ENCODE measurements at places on chromosomes 2 and 18. TPM values are rescaled to one million over a fixed set of nuclear protein-coding genes. Genes with fewer than 3 reads are reported as not detected.

Gene EPB41L3
- total RNA-seq: 50.1 TPM

Gene ANO7
- 0.10 TPM for total RNA-seq

Gene NPPC
- 10.7 TPM for total RNA-seq

Gene SPR
- total RNA-seq: 8.4 TPM

Gene FKBP1B
- 6.1 TPM for total RNA-seq

Gene KCNS3
- 46.3 TPM for total RNA-seq

Gene RPIA
- total RNA-seq: 17.4 TPM

- peak; percentile 73 for DNase-seq
These were observed 133.4 kb upstream of the ITGA6 start for GRCh38 chr2:172293952-172294351.

- no peak for DNase-seq
These were observed 212.0 kb downstream of the TGIF1 start for GRCh38 chr18:3661989-3662388.

GRCh38 chr2:96407041-96407918 lies 71.7 kb downstream of the NCAPH start:
- peak; percentile 86 for DNase-seq

DNA sequence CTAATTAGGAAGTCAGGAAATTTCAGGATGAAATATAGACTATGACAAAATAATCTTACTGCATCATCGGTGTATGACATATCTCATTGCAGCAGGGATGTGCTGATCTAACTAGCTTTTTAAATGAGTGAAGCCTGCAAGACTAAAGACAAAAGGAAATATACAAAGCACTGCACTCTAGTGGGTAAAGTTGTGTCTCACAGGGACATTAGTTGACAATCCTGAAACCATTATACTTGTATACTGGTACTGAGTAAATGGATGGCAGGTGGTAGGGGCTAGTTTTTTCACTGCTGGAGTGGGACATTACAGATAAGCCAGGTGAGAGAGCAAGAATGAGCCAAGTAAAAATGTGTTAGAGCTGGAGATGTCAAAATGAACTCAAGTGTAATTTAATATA lies 317.5 kb upstream of the RAB6C start:
- DNase-seq: no peak

DNA sequence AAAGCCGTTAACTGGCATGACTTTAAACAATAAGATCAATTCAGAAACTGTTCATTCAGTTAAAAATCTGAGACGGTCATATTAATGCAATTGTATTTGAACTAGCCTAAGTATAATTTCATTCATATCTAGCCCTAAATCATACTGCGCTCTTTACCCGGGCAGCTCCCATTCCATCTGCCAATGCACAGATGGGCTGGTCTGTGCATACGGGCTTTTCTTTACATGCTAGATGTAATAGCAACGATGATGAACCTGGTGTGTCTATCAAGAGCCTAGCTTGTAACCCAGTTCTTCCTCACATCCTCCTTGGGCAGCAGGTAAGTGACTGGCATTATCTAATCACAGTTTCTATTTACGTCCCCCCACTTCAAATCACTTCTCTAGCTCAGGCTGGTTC lies 631.5 kb upstream of the KLHL29 start:
- no peak for DNase-seq

DNA sequence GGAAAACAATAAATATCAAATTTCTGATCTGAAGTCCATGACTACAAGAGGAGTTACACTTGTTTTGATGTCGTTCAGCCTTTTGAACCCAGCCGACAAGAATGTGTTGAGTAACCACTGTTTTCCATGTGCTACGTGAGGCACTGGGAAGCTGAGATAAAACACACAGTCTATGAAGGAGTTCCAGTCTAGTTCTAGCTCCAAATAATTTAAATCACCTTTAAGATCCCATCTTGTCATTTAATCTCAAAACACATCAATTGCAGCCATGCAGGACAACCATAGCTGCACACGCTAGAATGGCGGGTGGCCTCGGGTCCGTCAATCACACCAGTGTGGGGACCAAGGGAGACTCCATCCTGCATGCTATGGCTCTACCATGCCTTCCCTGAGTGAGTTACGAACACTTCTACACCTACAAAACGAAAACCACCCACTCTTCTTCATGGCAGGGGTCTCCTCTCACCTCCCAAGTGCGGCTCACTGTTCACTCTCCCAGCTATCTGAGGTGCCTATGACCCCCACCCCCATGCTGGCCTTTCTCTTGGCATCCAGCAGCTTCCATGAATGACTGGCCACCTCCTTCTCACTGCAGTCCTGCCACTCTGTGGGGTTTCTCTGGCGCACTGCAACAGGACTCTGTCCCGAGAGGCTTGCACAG lies 3.8 kb downstream of the FHL2 start:
- no peak for DNase-seq

DNA sequence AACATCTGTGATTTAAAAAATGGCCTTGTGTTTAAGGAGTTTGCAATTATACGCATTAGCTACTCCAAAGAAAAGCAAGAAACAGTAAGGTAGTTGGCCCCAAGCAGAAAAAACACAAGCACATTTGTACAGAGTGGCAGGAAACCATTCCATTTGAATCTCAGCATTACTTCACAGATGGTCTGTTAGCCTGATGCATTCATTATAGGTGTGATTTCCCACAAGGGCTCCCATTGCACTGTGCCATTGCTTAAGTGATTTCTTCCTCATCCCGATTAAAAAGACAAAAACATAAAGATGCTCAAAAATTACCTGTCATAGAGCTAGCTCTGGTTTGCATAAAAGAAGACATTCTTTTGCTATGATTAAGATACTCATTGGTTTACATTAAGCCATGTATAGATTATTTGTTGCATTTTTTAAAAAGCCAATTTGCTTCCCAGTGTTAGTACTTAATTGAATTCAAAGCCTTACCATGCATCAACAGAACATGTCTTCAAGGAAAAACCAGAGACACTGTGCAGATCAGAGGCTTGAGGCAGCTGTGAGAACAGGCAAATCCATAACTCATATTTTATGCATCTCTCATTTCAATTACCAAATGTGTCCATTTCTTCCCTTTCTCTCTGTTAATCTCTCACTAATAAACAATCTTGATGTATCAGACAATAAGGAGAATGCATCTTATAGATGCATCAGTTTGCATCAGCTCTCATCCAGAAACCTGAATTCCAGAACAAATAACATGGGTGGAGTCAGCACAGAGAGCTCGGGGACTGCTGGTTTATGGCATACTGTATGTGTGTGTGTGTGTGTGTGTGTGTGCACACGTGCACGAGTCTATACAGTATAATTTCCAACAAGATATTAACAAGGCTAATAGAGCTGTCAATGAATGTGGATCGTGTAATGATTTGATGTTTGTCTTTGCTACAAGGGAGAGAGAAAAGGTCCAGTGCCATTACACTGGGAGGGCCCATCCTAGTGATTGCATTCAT lies 558.6 kb upstream of the HS6ST1 start:
- peak; percentile 0 for DNase-seq

GRCh38 chr18:44062345-44062744 lies 618.3 kb upstream of the SETBP1 start:
- DNase-seq: no peak

DNA sequence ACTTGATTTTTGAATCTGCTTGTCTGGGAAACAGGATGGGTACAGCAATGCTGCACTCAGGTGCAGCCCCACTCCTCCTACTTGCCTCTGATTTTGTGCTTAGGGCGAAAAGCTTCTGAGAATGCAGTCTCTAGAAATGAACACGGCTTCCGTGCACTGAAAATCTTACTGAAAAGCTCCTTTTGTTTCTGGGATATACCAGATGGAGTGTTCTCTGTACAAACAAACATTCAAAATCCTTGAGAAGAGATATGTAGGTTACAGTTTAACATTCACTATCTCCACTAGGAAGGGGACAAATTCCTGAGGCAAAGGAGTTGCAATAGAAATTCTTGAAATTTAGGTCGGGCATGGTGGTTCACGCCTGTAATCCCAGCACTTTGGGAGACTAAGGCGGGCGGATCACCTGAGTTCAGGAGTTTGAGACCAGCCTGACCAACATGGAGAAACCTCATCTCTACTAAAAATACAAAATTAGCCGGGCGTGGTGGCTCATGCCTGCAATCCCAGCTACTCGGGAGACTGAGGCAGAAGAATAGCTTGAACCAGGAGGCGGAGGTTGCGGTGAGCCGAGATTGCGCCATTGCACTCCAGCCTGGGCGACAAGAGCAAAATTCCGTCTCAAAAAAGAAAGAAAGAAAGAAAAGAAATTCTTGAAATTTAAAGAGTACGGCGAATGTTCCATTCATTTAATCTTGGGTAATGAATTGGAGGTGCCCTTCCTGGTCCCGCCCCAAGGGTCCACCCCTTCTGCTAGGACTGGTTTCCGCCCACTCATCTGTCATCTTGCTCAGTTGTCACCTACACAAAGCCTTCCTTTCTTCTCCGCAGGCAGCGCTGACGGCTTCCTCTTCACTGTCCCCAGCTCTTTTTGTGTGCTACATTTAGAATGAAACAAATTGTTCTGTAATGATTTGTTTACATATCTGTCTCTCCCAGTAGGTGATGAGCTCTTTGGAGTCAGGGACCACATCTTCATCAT lies 92.4 kb downstream of the SOCS6 start:
- peak; percentile 25 for DNase-seq

DNA sequence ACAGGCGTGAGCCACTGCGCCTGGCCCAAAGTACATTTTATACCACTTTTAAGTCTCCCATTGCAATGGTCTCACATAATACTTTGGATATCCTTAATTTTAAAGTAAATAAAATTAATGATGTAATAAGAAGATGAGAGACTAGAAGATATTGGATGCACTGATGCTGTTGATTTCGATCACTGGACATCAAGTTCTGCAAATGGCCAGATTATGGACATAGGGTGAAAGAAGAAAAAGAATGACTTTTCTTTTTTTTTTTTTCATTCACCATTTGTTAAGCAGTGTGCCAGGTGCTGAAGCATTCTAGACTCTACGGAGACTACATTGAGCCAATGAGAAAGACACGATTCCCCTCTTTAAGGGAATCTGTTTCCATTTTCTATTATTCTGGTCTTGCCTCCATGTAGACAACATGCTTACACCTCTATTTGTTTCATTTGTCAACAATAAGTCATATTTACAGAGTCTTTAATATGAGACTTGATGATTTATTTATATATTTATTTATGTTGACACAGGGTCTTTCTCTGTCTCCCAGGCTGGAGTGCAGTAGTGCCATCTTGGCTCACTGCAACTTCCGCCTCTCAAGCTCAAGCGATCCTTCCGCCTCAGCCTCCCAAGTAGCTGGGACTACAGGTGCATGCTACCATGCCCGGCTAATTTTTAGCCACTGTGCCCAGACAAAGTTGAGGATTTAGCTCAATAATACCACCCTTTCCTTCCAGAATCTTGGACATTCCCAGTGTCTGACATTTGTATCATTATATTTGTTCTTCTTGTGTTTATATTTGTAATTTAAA lies 23.7 kb downstream of the FN1 start:
- no peak for DNase-seq

DNA sequence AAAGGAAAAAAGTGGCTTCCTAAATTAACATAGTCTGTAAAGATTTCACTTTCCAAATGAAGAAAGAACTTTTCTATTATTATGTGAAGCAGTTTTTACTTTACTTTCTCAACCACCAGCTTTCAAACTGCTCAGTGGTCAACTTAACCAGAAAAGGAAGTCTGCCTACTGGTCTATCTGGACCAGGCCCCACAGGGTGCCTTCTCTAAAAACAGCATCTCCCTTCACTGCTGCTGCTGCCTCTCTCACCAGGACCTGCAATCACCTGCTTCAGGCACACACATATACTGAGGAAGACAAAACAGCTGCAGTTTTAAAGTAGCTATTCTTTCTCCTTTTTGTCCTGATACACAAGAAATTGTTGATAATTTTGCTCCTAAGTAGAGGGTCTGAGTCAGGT lies 221.3 kb upstream of the DCC start:
- DNase-seq: no peak

- DNase-seq: no peak
These were observed 475 bp upstream of the TWIST2 start for GRCh38 chr2:238847419-238847801.

- no peak for DNase-seq
These were observed 64.3 kb downstream of the NFATC1 start for GRCh38 chr18:79459946-79460480.

DNA sequence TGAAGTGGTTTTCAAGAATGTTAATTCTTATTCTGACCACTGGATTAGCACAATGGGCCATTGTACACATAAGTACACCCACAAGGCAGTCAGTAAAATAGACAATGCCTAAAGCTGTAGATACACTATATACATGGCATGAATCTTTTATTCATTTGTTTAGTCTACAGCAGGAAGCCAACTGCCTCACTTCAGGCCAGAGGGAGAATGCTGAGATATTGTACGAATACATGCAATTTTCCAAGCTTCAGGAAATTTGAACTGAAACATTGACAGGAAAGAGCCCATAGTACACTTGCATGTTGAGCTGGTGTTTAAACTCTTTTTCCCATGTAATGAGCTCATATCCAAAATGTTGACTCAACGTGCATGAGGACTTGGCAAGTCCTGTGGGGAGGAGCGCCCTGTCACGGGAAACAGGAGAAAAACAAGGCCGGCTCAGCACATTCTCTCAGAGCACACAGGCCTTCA lies 111.6 kb upstream of the CYP1B1 start:
- DNase-seq: peak; percentile 87

DNA sequence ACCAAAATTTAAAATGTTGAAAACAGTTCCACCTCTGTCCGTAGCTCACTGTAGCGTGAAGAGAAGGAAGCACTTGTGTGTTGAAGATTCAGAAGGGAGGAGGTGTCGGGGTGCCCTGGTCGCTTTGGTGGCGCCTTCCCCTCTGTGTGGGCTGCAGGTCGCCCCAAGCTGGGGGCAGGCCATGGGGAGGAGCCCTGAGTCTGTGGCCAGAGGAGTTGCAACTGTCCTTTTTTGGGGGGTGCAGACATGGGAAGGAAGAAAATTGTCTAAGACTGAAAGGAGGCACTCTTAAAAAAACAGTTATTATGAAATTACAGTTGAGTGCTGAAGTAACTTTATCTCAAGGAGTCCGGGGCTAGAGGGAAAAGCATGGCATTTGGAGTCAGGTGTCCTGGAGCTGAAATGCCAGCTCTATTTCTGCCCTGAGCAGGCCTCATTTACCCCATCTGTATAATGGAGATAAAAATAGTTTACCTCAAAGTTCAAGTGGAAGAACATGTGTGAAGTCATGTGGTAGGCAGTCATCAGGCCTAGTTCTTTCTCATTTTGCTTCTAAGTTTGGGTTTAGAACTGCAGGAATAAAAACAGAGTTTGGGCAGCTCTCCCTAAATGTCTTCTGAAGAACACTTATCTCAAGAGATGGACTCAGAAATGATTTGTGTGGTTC lies 82.1 kb downstream of the RNF144A start:
- DNase-seq: no peak

- no peak for DNase-seq
These were observed 239.2 kb upstream of the KCNJ3 start for GRCh38 chr2:154459286-154459685.

- DNase-seq: peak; percentile 83
These were observed 4.6 kb downstream of the TGIF1 start for GRCh38 chr18:3454365-3455089.
